HTR-8/SVneo (cell line): ENCODE measurements at places on chromosomes 7 and 10.

- DNase-seq = no peak
Observed at GRCh38 chr10:89452193-89452592, 37.8 kb downstream of the IFIT5 start.

DNA sequence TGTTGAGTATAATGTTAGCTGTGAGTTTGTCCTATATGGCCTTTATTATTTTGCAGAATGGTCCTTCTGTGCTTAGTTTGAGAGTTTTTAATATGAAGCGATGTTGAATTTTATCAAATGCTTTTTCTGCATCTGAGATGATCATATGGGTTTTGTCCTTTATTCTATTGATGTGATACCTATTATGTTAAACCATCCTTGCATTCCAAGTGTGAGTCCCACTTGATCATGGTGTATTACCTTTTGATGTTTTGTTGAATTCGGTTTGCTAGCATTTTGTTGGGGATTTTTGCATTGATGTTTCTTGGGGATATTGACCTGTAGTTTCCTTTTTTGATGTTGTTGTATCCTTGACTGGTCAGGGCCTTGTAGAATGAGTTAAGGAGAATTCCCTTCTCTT lies 166.4 kb downstream of the MLLT10 start:
- DNase-seq = no peak

- DNase-seq = no peak
Observed at GRCh38 chr7:143255564-143255963, 7.7 kb upstream of the GSTK1 start.

GRCh38 chr7:6725003-6725402 lies 18.3 kb upstream of the ZNF12 start:
- DNase-seq = no peak

GRCh38 chr10:99535764-99536337 lies 3.1 kb downstream of the NKX2-3 start:
- DNase-seq = no peak

GRCh38 chr10:7481368-7481765 lies 70.5 kb upstream of the SFMBT2 start:
- DNase-seq = no peak

GRCh38 chr10:131168238-131168875 lies 143.2 kb downstream of the TCERG1L start:
- DNase-seq = no peak

DNA sequence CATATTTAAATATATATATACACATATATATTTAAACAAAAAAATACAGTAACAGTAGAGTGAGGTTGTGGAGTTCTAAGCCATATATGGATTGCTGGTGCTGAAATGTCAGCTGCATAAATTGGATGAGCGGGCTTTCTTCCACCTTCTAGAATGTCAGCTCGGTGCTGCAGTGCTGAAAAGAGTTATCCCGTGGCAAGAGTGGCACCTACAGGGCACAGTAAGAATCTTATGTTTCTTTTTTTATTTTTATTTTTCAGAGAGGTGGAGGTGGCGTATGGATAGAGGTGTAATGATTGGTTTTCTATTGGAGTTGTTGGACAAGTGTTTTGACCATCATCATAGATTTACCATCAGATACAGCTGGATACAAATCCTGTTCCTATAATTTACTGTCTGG lies 86.2 kb upstream of the DYNC1I1 start:
- no peak for DNase-seq

- DNase-seq = no peak
Observed at GRCh38 chr10:106401967-106402366, 762.5 kb downstream of the SORCS1 start.

DNA sequence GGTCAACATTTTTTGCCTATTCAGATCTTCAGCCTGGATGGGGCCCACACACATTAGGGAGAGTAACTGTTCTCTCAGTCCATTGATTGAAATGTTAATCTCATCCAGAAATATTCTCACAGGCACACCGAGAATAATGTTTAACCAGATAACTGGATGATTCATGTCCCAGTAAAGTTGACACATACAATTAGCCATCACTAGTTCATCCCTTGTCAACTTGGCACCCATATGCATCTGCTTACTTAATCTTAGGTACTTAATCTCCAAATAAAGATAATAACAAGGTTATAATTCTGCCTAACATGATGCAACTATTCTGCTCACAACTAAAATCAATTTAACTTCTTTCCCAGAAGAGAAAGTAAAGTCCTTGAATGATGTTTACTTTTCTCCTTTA lies 502.6 kb downstream of the ADRA2A start:
- DNase-seq = no peak

DNA sequence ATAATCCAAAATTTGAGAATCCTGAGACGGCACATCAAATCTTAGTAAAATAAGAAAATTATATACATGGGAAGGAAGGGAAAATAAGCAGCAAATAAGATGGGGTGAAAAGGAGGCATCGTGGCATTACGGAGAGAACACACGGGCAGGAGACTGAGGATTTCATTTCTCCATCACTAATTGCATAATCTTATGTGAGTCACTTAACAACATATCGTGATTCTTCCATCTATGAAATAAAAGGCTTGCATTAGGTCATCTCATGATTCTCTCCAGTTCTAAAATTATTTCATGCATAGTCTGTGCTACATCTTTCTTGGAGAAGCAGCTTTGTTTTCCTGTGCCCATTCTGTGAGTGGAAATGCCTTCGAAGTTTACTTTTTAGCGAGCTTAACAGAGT lies 288.7 kb downstream of the LRMDA start:
- no peak for DNase-seq

- no peak for DNase-seq
Observed at GRCh38 chr10:123442901-123443300, 223.3 kb upstream of the GPR26 start.

DNA sequence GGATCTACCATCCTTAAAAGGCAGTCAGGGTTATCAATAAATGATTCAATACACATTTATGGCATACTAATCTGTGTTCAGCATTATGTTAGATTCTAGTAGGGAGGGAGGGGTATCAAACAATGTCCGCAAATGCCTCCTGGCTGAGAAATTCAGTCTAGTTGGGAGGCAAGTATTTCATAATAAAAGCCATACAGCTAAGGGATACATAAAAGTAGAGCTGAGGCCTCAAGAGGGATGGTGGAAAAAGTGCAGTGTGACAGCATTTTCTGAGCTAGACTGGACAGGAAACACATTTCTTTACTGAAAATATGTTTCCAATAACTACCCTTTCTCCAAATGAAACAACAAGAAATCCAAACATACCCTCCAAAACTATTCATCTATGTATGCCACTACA lies 152.8 kb upstream of the LRRN3 start:
- no peak for DNase-seq

GRCh38 chr7:42642699-42643098 lies 269.2 kb downstream of the C7orf25 start:
- no peak for DNase-seq

DNA sequence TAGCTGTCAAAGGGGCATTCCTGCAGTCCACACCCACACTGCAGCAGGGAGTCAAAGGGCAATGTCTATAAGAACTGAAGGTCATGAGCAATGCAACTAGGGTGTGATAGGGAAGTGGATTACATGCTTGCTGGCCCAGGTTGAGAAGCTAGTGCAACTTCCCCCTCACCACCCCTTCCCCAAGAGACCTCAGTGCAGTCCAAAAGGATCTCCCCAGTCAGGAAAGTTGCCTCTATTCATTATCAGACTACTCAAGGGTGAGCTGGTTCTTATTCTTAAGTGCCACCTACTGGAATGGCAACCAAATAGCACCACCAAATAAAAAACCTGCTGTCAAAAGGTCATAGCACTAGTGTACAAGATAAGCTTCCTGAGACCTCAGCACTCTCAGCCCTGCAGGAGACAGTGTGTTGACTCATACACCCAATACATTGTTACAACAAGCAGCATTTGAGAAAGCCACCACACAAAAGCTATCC lies 28.2 kb downstream of the MTERF1 start:
- no peak for DNase-seq

- no peak for DNase-seq
Observed at GRCh38 chr7:4713183-4713784, 31.2 kb downstream of the FOXK1 start.

DNA sequence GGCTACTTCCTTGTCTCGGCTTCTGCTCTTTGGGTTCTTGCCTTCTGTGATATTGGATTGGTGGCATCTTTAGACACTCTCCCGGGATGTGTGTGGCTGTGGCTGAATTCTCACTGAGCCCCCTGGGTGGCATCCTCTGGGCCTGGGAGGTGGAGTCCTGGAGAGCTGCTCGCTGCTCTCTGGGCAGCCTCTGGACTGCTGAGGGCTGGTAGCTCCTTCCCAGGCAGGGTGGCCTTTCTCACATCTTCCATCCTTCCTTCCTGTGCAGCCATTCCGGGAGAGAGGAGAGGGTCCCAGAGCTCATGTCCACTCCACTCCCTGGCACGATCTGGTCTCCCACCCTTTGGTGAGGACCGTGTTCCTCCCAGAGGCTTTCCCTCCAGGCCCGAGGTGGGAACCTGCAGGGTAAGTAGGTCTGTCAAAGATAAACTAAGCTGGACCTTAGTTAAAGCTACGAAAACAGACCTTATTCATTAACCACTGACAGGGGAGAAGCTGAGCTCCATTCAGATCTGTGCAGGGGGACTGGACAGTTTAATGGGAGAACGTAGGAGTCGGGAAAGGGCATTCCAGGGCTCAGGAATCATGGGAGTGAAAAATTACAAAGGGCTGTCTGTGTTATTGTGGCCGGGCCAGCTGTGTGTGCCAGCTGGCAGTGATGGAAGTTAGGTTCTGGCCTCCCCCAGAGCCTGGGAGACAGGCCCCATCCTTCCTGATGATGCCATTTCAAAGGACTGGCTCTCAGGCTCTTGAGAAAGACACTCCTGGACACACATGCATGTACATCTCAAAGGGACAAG lies 8.7 kb downstream of the ATP6V0E2 start:
- no peak for DNase-seq

- no peak for DNase-seq
Observed at GRCh38 chr7:114243646-114244045, 171.0 kb upstream of the FOXP2 start.

DNA sequence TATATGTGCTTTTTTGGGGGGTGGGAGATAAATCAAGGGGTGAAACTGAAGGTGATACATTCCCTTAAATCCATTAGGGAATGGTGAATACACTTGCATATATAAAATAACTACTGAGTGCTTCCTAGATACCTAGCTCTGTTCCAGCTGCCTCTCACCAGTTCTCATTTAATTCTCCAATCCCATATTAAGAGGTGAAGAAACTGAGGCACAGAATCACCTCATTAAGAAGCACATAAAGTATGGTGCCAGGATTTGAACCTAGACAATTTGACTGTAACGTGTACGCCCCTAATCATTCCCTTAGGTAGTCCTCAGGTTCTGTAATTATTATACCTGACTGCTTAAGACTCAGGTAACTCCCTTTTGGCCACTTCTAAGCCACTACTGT lies 1.5 kb upstream of the SFR1 start:
- no peak for DNase-seq

- DNase-seq = no peak
Observed at GRCh38 chr7:117143580-117143979, 179.3 kb downstream of the WNT2 start.

- DNase-seq = no peak
Observed at GRCh38 chr7:5477723-5478531, 54.3 kb upstream of the TNRC18 start.

GRCh38 chr7:1144269-1144771 lies 15.7 kb downstream of the ZFAND2A start:
- DNase-seq = peak; percentile 32

DNA sequence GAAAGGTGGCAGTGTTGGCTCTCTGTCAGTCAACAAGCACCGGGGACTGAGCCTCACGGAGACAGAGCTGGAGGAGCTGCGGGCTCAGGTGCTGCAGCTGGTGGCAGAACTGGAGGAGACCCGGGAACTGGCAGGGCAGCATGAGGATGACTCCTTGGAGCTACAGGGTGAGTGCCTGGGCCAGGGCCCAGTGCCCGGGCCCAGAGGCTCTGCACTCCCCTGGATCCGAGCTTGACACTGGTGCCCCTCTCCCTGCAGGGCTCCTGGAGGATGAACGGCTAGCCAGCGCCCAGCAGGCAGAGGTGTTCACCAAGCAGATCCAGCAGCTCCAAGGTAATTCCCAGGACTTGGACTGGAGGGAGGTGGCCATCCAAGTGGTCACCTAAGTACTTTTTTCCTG lies 2.7 kb downstream of the CCDC136 start:
- DNase-seq = no peak

GRCh38 chr7:151724250-151724915 lies 152.5 kb downstream of the PRKAG2 start:
- no peak for DNase-seq

GRCh38 chr10:48234295-48234694 lies 40.2 kb downstream of the FRMPD2 start:
- DNase-seq = no peak

DNA sequence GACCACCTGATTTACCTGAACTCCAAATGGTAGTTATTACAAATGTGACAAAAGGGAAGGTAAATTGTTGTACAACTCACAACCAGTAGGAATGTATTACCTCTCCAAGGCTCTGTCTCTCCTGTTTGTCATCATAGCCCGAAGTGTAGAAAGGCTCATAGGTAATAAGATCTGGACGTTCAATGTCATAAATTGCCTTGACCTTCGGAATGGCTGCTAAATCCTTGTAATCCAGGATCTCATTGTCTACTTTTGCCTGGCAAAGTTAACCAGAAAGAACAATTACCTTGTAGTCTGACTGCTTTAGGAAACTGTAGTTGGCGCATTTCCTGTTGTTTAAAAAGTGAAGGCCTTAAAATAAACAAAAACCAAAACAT lies 68.6 kb upstream of the AFAP1L2 start:
- no peak for DNase-seq

DNA sequence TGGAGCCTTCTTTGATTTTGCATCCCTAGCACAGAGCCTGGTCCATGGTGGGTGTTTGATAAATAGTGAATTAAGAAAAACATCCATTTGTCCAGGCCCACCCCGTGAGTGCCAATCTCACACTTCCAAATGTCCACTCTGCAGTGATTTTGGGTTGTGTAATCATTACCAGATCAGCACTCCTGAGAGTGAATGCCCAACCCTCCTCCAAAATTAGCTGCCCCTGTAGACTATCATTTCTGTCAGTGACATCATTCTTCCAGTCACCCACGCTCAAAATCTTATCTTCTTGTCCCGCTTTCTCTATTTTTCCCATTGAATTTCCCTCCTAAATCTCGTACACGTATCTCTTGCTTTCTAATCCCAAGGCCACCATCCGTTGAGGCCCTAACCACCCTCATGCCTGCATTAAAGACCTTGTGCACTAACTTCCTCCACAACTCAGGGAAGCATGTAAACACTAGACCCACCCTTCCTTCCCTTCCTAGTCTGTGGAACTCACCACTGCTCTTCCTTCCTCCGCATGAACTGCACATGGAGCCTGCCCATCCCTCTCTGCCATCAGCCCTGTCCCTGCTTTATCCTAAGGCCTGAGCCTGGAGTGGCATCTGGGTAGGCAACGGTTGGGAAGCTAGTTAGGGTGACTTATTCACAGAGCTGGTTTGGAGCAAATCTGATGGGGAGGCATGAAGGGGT lies 32.8 kb downstream of the PIK3AP1 start:
- DNase-seq = no peak
